SK-N-DZ (cell line): ENCODE measurements at places on chromosomes 3 and 15.

DNA sequence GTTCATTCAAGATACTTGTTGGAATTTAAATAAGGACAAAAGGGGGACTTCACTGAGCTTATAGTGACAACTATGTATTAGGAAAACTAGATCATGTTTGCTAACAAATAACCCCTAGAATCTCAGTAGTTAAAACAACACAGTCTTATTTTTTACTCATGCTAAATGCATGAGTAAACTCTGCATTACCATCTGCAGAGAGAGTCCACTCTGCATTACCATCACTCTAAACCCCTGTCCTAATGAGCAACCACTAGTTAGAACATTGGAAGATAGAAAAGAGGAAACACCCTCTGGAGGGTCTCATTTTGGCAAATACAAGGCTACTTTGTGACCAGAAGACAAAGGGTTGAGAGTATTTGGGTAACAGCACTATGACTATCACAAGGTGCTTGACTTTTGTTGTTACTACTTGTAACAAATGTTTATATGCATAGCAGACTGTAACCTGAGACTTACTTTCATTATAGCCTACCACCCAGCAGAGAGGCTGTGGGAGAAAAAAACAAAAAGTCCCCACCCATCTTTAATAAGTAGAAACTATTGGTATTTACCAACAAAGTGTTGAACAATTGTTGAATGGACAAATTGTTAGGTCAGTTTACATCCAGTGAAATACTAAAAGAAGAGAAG lies 99.1 kb downstream of the OXSM start:
- no peak for DNase-seq

- no peak for DNase-seq
Observed at GRCh38 chr3:61820306-61820992, 259.1 kb downstream of the PTPRG start.

DNA sequence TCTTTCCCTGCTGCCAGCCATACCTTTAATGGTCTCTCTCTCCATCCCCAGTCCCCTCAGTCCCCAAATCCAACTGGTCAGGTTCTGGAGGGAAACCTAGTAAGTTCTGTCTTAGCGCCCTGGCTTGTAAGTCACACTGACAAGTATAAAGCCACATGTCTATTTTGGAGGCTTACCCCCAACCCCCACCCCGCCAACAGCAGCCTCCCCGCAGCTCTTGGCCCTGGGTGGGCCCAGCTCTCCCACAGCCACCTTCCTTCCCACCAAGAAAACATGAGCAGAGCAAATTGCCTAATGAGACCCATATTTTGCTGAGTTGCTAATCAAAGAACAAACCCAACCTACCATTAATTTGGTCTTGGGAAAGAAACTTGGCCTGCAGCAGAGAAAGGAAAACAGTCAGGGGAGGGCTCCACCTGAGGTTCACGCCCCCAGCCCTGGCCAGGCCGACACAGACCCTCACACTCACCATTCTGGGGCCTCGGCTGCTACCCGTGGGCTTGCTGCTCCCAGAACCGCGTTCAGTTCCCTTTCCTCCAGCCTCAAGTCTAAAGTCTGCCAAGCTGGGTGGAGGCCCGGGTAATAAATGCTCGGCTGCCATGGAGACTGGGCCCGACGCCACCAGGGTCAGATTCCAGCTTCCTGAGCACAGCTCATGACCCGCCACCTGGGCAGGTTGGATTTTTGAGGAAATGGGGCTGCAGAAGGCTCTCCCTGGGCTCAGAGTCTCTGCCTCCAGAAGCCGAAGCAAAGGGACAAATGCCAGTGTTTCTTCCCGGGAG lies at the start of gene CALML4:
CALML4 (minus strand) TSS at position 557 of the 782 bp plus-strand sequence; CDS start at position 472, 85 bp downstream.
- no peak for DNase-seq

GRCh38 chr15:99307735-99308134 lies 56.5 kb downstream of the LRRC28 start:
- no peak for DNase-seq

- no peak for DNase-seq
Observed at GRCh38 chr3:196555295-196555694, 13.1 kb downstream of the WDR53 start.

GRCh38 chr3:147513785-147514184 lies 104.6 kb downstream of the ZIC1 start:
- no peak for DNase-seq
